ENCODE measurements at places on chromosomes 2 and 18.

DNA sequence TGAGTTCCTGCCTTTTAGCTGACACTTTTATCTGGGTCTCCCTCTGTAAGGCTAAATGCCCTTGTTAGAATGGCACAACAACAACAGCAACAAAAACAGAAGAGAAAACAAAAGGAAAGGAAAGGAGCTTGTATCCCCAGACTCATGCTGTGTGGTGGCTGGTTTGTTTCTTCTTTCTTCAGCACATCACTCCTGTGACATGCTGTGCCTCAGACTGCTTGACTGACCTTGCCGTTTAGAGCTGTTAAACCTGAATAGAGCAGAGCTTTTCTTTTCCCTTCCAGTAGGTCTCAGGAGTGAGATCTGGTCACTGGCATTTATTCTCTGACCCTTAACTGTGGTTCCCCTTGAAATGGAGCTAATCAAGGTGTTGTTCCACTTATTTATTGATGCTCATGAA is 18.9 kb downstream of the GALNT13 start:
- no peak for DNase-seq

- no peak for DNase-seq
Measured at GRCh38 chr2:231057590-231057989, 923 bp downstream of the PSMD1 start.

DNA sequence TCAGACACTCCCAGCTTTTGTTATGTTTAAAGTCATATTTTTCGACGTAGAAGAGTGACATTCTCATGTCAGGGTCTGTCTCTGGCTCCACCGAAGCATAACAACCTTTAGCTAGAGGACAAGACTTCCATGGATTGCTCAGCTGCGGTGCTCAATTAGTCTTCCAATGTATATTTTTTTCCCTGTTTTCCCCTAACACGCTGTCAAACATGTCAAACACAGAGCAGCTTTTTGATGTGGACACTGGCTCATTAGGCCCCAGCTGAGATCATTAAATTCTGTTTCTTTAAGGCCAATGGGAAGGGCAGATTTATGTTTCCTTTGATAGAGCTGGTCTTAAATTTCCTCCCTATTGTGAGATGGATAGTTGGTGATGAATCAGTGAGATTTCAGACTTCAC is 525.4 kb downstream of the PIK3C3 start:
- DNase-seq: no peak

DNA sequence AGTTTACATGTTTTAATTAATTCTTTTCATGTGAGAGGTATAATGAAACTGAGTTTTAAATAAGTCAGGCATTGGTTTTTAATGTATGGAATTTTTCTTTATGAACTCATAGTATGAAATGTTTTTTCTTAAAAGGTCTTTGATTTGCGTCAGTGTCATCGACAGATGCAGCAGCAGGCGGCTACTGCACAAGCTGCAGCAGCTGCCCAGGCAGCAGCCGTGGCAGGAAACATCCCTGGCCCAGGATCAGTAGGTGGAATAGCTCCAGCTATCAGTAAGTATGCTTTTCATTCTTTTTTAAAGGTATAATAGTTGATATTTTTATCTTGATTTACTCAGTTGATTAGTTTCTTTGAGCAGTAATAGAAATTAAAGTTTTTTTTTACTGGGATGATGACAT is 46.5 kb downstream of the SMAD4 start:
- no peak for DNase-seq

GRCh38 chr2:37376421-37377186 is 32.2 kb downstream of the QPCT start:
- no peak for DNase-seq

- no peak for DNase-seq
Measured at GRCh38 chr2:172606285-172606684, 50.4 kb downstream of the PDK1 start.

GRCh38 chr2:237351046-237351445 is 62.9 kb downstream of the COL6A3 start:
- DNase-seq: no peak

- peak; percentile 77 for DNase-seq
Measured at GRCh38 chr2:16318474-16319195, 347.0 kb downstream of the CYRIA start.

GRCh38 chr18:21747764-21748693 is 7.4 kb downstream of the MIB1 start:
- no peak for DNase-seq

DNA sequence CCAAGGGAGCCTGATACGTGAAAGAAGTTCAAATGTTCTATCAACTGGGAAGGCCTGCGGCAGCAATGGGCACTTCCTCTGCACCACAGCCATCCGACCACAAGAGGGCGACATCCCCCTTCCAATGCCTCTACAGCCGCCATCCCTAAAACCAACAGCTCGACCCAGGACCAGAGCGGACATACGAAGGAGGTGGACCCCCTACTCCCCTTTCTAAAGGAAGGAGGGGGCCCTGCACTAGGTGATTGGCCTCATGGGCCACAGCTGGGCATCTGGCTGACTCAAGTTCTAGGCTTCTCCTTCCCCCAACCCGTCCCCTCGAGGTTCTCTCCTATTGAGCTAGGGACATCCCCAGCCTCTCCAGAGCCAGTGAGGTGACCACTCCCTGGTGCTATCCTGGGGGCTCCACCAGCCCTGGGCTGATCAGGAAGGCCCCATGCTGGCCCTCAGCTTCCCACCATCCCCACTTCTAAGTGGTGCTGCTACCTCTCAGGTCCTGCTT is 217.2 kb downstream of the TNS1 start:
- peak; percentile 89 for DNase-seq

- no peak for DNase-seq
Measured at GRCh38 chr2:181463588-181463987, 6.4 kb downstream of the ITGA4 start.

DNA sequence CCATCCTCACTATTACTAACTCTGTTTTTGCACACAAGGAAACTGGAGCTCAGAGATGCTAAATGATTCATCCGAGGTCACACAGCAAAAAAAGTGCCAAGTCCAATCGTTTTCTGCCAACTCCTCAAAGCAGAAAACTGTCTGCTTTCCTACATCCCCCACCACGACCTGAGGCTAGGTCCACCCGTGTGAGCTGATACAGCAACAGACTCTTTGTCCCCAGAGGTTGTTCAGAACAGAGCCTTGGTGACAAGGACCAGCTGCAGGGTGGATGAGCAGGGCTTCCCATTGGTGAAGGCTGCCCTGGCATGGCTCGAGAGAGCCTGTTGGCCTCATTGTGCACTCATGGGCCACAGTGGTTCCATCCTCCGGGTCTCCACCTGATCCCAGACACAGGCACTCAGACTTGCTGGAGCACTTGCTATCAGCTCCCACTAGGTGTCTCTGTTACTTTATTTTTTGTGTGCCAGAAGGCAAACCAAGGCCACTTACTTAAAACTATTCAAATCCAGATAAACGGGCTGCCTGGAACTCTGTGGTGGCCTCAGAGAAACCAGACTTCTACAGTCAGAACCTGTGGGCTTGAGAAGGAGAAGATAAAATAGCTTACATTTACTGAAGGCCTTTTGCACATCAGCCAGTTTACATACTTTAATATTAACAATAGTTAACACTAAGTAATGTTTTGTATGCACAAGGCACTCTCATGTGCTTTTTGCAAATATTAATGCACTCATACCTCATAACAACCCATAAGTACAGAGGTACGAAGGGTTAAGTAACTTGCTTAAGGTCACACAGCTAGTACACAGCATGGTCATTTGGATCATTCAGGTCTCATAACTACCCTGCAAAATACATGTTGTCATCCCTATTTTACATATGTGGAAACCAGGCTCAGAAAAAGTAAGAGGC is 62.9 kb upstream of the CTIF start:
- DNase-seq: peak; percentile 75

DNA sequence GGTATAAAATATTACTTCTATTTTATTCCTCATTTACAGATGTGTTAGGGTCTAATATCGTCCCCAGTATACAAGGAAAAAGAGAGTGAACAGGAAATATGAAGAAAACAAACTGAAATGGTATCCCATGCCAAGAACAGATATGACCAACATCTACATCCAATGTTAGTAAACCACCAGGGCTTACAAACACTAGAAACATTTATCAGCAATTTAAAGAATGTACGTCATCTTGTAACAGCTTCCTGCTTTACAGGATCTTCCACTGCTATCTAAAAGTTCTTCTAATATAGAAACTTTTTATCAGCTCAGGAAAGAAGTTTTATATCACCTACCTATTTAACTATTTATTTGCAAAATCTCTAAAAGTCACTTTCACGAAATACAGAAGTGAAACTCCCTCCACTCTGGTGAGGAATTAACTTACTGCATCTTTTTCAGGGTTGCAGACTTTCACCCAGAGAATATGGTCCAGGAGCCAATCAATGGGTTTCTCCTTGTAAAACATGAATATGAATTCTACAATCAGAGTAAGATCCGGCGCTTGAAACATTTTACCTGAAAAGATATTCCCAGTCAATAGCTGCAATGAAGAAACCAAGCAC is 35.2 kb downstream of the UNC50 start:
- DNase-seq: no peak

- DNase-seq: no peak
Measured at GRCh38 chr18:61587865-61588264, 254.6 kb downstream of the CDH20 start.

- no peak for DNase-seq
Measured at GRCh38 chr18:6199777-6200176, 214.9 kb downstream of the L3MBTL4 start.

- no peak for DNase-seq
Measured at GRCh38 chr2:177241711-177242120, 22.8 kb downstream of the NFE2L2 start.

GRCh38 chr2:112629823-112630222 is 15.9 kb upstream of the SLC20A1 start:
- DNase-seq: no peak

DNA sequence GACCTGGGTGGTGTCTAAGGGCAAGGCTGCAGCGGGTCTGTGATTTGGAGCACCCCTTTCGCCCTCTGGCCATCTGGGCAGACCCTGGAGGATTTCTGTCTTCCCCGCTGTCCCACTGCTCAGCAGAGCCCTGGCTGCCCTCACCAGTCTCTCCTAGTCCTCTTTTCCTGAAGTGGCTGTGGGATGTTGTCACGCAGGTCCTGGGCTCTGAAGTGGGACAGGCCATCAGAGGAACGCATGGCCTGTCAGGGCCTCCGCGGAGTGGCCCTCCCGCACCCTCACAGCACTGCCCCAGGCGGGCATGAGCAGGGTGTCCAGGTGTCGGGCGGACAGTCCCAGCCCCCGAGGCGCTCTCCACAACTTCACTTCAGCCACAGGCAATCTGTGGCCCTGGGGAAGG is 1.1 kb upstream of the TMEM185B start:
- no peak for DNase-seq

GRCh38 chr2:176096243-176096985 is 3.2 kb upstream of the HOXD12 start:
- DNase-seq: no peak

GRCh38 chr2:100692906-100693305 is 127.0 kb upstream of the NPAS2 start:
- DNase-seq: no peak

DNA sequence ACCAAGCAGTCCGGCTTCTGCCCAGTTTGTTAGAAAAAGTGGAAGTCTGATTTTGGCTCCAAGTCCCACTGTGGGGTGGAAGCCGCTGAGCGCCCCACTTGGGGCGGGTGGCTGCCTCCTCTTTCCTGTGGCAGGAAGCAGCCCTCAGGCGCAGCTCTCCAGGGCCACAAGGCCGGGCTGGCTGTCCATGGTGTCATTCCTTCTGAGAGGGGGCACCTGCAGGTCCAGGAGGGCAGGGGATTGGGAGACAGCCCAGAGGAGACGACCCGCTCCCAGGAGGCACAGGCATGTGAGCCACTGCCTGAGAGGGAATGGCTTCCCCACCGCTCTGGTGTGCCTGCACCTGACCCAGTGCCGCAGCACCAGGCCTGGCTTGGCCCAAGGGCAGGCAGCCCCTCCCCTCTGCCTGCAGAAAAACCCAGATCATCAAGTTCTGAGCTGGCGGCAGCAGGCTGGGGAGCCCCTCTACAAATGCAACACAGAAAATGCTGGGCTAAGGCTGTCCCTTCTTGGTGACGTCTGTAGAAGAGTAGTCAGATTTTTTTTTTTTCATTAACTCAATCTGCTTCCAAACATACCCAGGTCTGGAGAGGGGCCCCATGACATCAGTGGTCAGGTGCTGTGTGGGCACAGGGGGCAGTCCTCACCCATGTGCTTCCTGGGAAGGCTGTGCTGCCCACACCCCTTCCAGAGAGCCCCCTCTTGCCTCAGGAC is 38.4 kb downstream of the HS6ST1 start:
- peak; percentile 81 for DNase-seq

- no peak for DNase-seq
Measured at GRCh38 chr2:96866986-96867755, 2.7 kb downstream of the SEMA4C start.

- DNase-seq: no peak
Measured at GRCh38 chr2:239329972-239330572, 70.7 kb downstream of the HDAC4 start.

DNA sequence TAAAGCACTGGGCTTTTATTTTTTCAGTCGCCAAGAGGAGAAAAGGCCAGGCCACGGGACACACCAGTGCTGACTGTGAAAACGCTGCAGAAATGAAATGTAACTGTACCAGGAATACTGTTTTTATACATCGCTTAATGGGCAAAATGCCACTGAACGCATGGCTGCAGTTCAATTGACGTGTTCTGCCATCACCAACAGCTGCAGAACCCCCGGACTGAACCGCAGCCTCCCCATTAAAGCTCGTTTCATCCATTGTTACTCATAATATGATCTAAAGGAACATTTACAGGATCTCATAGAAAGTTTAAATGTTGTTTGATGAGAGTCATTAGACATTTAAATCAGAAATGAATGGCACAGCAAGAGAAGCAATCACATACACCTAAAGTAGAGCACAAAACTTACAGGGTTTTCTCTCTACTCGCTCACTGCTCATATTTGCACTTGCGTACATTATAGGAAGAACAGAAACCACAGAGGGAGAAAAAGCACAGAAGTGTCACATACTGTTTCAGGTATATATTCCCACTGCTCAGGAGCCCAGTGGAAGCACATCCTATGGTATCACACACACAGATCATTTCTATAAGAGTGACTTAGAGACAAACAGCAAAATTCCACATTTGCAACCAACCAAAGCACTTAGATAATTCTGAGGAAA is 35.3 kb downstream of the TCF4 start:
- DNase-seq: no peak

- DNase-seq: no peak
Measured at GRCh38 chr2:132911726-132912724, 242.0 kb upstream of the LYPD1 start.

DNA sequence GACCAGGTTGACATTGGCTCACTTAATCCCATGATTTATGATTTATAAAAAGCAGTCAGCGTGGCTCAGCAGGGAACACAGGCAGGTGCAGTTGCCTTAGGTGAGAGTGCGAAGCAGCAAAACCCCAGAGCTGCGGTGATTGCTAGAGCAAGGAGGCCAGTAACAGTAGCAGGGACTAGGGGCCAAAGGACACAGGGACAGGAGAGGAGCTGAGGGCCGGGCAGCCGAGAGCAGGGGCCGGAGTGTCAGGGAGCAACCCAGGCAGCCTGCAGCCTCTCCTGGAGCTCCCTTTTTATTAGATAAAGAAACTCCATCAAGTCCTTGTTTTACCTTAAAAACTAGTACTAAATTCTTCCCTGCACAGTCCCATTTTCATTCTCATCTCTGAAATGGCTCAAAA is 4.3 kb downstream of the MC2R start:
- DNase-seq: no peak

GRCh38 chr2:177730792-177731191 is 338.2 kb downstream of the AGPS start:
- no peak for DNase-seq

Measured in KBM-7 (cell line).